ENCODE measurements at places on chromosomes 6 and 20. TPM values are rescaled to one million over a fixed set of nuclear protein-coding genes. Genes with fewer than 3 reads are reported as not detected.

FAXC gene
- total RNA-seq: 1.7 TPM

ADTRP gene
- total RNA-seq: not detected

GRM1 gene
- total RNA-seq: not detected

NFKBIL1 gene
- 21.6 TPM for total RNA-seq
